ENCODE measurements at places on chromosomes 16 and 17. TPM values are rescaled to one million over a fixed set of nuclear protein-coding genes. Genes with fewer than 3 reads are reported as not detected.

- H3K36me3 ChIP-seq, result no peaks in the 10 kb centered on the region
- DNase-seq, result no peak
- no peak overlapping the region for H3K27ac ChIP-seq
- no peak overlapping the region for H3K4me3 ChIP-seq
- H3K27me3 ChIP-seq, result no peaks in the 10 kb centered on the region
Measured at GRCh38 chr17:34758316-34758715, 178.9 kb downstream of the TMEM132E start.

- no peak for DNase-seq
- H3K27me3 ChIP-seq, result peaks cover 11% of the 10 kb centered on the region
- H3K4me1 ChIP-seq, result peaks cover 18% of the 10 kb centered on the region
- H3K27ac ChIP-seq, result no peak overlapping the region
Measured at GRCh38 chr17:44390250-44390870, 911 bp upstream of the ITGA2B start.

GRCh38 chr16:51919736-51920135, 627.2 kb downstream of the TOX3 start:
- no peak overlapping the region for H3K4me3 ChIP-seq
- no peak for DNase-seq
- no peaks in the 10 kb centered on the region for H3K4me1 ChIP-seq

- no peak overlapping the region for H3K27ac ChIP-seq
- no peak for DNase-seq
- no peak overlapping the region for H3K4me3 ChIP-seq
- H3K27me3 ChIP-seq, result no peaks in the 10 kb centered on the region
- peaks cover under 1% of the 10 kb centered on the region for H3K4me1 ChIP-seq
Measured at GRCh38 chr16:1764971-1765370, 6.4 kb downstream of the NME3 start.

DNA sequence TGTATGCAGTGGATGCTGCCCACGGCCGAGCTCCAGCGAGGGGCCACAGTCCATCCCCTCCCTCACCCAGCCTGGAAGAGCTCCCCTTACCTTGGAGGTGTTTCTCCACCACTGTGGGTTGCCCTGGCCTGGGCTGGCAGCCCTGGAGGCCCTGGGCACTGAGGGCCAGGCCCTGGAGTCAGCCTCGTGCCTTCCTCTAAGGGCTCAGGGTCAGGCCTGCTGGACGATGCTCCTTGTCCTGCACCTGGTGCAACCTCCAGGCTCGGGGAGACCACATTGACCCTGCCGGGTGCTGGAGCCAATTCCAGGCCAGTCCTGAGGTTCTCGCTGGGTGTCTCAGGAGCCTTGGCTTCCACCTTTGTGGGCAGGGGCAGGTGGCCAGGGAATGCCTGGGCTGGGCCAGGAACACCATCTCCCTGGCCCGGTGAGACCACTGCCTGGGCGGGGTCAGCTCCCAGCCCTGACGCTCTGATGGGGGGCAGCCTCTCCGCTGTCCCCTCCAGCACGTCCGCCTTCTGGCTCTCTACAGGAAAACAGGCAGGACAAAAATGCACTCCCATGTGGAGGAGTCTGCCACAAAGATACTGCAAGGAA, 10.4 kb downstream of the MYLK3 start:
- no peak overlapping the region for H3K4me3 ChIP-seq
- no peaks in the 10 kb centered on the region for H3K27me3 ChIP-seq
- DNase-seq, result no peak
- H3K4me1 ChIP-seq, result peaks cover 10% of the 10 kb centered on the region
- no peak overlapping the region for H3K27ac ChIP-seq
- H3K36me3 ChIP-seq, result no peaks in the 10 kb centered on the region

- H3K27ac ChIP-seq, result no peak overlapping the region
- no peaks in the 10 kb centered on the region for H3K36me3 ChIP-seq
Measured at GRCh38 chr16:6560306-6561100, 772.1 kb upstream of the RBFOX1 start.

DNA sequence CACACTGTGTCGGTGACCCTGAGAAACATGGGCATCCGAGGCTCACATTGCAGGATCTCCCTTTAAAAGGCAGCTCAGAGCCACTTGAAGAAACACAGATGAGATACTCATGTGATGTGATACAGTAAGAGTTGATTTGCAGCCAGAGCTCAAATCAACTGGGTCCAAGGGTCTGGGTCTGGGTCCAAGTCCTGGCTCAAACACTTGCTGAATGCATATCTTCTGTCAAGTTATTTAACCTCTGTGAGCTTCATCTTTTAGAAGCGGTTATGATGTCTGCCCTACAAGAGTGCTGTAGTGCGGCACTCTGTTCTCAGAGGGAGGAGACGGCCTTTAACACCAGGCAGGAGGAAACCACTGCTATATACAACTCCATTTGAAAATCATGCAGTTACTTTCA, 6.4 kb downstream of the KRT38 start:
- H3K36me3 ChIP-seq, result no peaks in the 10 kb centered on the region
- no peaks in the 10 kb centered on the region for H3K27me3 ChIP-seq
- no peaks in the 10 kb centered on the region for H3K4me1 ChIP-seq
- no peak overlapping the region for H3K27ac ChIP-seq
- H3K4me3 ChIP-seq, result no peak overlapping the region

Gene RAB11FIP4
- 70.5 TPM for total RNA-seq

Gene RIPOR1
- 382 TPM for total RNA-seq

Gene SEBOX
- not detected for total RNA-seq

Gene OR3A2
- 1.3 TPM for total RNA-seq

Gene MT1E
- not detected for total RNA-seq

Gene CHP2
- not detected for total RNA-seq

Gene TBC1D3E
- 6.1 TPM for total RNA-seq

Measured in B cell (primary cell).